ENCODE measurements at places on chromosomes 1 and 21.

DNA sequence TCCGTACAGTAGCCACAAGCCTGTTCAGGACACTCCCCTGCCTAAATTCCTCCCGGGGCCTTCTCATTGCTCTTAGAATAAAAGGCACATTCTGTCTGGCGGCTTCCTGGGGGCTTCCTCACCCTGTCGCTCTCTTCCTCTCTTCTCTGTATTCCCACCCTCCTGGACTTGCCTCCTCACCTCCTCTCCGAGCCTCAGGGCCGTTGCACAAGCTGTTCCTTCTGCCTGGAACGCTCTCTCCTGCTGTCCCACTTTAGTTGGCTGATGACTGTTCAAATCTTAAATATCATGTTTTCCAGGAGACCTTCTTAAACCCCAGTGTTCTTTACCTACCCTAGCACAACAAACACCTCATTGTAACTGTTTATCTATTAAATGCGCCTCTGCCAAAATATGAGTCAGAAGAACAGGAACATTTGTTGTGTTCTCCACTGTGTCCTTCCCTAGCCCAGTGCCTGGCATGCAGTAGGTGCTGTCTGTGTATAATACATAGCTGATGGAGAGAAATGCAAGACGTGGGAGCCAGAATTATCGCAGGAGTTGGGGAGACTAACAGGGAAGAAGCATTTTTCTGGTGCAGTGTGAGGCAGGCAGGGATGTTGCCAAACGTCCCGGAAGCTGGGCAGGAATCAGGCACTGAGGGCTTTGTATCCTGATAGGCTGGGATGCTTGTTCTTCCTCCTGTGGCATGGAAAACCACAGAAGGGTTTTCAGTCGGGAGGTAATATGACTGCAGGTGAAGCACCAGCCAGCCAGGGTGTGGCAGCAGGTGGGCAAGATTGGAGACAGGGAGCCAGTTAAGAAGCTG is 24.1 kb upstream of the THRAP3 start:
- DNase-seq = no peak

- no peak for DNase-seq
Observed at GRCh38 chr1:68010543-68010942, 39.9 kb downstream of the DIRAS3 start.

DNA sequence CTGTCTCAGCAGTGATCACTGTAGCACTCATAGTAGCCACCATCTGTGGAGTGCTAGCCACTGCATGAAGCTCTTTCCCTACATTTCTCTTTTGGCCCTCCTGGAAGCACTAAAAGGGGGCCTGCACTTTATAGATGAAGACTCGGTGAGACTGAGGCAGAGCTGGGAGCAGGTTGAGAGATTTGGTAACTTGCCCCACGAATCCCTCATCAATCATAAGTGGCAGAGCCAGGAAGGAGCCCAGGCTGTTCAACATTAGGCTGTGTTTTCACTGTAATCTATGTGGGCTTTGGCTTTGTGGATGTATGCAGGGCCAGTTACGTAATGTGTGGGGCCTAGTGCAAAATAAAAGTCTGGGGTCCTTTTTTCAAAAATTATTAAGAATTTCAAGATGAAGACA is 13.3 kb upstream of the ETV3 start:
- no peak for DNase-seq

- DNase-seq = no peak
Observed at GRCh38 chr1:23394181-23394580, 24.5 kb upstream of the ZNF436 start.

DNA sequence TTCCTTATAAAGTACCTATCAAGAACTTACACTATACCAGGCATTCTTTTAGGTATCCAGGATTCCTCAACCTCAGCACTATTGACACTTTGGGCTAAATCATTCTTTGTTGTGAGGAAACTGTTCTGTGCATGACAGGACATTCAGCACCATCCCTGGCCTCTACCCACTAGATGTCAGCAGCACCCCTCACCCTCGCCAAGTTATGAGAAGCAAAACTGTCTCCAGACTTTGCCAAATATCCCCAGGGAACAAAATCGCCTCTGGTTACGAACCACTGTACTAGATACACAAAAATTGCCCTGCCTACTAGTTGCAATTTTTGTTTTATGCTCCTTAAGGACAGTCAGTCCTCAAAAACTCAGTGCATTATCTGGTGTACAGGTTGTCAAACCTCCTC is 35.7 kb downstream of the PALMD start:
- no peak for DNase-seq

- DNase-seq = no peak
Observed at GRCh38 chr1:109624201-109625010, 4.8 kb downstream of the AMPD2 start.

DNA sequence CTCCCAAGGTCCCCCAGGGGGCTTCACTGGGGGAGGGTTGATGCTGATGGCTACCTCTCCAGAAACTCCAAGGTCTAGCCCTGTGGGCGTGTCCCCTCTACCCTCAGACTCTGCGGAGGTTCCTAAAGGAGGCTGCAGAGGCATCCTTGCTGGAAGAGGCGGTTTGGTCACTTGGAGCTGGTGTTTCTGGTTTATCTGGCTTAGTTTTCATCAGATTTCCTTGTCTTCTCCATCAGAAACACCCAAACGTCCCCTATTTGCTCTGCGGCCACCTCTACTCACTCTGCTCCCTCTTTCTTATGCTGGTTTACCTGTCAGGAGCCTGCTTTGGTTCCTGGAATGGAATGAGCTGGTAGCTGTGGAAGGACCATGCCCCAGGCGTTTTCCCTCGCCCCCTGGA is 2.5 kb downstream of the PKP1 start:
- DNase-seq = no peak
